Left ventricle myocardium inferior (tissue), 1 donor: ENCODE measurements at places on chromosomes 13 and 19.

DNA sequence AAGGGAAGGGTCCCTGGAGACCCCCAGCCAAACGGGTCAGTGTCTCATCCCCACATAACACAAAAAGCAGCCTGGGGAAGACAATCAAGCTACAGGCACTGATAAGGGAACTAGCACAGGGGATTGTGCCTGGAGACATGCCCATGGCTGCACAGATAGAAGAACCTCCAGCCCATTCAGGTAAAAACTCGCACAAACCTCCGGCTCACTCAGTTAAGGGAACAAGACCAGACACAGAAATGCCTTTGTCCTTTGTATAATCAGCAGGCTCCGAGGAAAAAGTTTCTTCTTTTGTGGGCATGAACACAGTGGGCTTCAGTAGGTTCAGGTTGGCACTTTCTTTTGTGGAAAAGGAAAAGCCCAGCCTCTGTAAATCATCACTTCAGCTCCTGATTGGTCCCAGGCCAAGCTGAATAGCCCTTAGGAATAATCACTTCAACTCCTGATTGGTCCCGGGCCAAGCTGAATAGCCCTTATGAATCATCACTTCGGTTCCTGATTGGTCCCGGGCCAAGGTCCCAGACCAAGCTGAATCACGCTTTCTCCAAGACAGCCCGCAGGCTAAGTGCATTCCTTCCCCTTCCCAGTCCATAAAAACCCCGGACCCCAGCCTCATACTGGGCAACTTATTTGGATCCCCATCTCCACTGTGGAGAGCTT lies 5.0 kb upstream of the ZNF230 start:
- no peak for DNase-seq

GRCh38 chr13:35496006-35496405 lies 19.5 kb upstream of the MAB21L1 start:
- no peak for DNase-seq

DNA sequence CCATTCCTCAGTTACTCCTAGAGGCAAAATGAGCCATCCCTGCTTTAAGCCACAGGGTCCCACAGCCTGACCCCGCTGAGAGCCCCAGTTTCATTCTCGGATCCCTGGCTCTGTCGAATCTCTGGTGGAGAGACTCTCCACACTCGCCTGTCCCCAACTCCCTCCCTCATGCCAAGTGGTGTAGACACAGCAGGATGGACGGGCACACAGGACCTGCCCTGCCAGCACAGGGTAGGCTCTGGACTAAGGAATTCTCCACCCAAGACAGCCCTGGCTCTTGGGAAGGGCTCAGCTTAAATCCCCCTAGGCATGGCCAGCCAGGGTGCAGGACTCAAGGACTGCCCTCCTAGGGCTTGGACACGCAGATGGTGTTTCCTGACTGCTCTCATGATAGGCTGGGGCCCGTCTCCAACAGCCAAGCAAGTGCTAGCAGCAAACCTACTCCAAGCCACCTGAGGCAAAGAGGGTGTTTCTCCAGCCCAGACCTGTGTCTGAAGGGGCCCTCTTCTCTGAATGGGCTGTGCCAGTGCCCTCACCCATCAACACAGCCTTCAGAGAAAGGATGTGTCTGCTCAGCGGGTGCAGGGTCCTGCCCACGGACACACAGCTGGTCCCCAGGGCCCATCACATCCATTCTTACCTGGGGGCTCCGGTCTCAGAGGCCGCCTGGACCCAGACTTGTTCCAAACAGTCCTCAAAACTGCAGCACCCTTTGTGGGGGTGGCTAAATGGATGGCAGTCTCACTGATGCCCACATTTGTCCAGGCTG lies 65.3 kb downstream of the PEPD start:
- DNase-seq: no peak

- DNase-seq: no peak
Observed at GRCh38 chr19:31505596-31505910, 156.3 kb upstream of the TSHZ3 start.

DNA sequence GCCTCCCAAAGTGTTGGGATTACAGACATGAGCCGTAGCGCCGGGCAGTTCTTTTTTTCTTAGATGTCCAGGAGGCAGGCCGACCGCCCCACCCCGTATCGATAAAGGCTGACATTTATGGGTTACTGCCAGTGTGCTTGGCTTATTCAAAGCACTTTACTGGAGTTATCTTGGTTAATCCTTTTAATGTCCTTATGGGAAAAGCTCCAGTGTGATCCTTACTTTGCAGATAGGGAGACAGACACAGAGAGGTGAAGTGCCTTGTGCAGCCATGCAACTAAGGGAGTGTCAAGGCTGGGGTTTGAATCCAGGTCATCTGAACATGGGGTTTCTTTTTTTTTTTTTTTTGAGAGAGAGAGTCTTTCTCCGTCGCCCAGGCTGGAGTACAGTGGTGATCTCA lies 19.2 kb downstream of the NCAN start:
- no peak for DNase-seq

- no peak for DNase-seq
Observed at GRCh38 chr13:29817604-29818378, 32.6 kb downstream of the UBL3 start.

- DNase-seq: no peak
Observed at GRCh38 chr13:33904431-33904830, 86.5 kb downstream of the RFC3 start.

- no peak for DNase-seq
Observed at GRCh38 chr19:18279266-18279515, 2.2 kb downstream of the JUND start.

- no peak for DNase-seq
Observed at GRCh38 chr19:42198676-42199439, 18.6 kb downstream of the DEDD2 start.

DNA sequence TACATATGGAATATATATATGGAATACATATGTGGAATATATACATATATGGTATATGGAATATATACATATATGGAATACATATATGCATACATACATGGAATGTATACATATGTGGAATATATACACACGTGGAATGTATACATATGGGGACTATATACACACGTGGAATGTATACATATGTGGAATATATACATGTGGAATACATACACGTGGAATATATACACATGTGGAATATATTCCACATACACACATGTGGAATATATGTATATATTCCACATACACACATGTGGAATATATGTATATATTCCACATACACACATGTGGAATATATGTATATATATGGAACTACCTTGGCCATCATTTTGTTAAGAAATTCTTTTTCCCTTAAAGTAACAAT lies 31.1 kb downstream of the ZNF571 start:
- no peak for DNase-seq

GRCh38 chr19:16628984-16629691 lies 1.1 kb upstream of the MED26 start:
- DNase-seq: peak; percentile 37

- DNase-seq: peak; percentile 52
Observed at GRCh38 chr19:18173054-18173571, 500 bp upstream of the IFI30 start.

GRCh38 chr13:78785764-78786163 lies 126.8 kb upstream of the OBI1 start:
- no peak for DNase-seq

- no peak for DNase-seq
Observed at GRCh38 chr19:23512151-23512925, 117.1 kb upstream of the ZNF91 start.

- no peak for DNase-seq
Observed at GRCh38 chr13:79722885-79723445, 242.0 kb downstream of the NDFIP2 start.

DNA sequence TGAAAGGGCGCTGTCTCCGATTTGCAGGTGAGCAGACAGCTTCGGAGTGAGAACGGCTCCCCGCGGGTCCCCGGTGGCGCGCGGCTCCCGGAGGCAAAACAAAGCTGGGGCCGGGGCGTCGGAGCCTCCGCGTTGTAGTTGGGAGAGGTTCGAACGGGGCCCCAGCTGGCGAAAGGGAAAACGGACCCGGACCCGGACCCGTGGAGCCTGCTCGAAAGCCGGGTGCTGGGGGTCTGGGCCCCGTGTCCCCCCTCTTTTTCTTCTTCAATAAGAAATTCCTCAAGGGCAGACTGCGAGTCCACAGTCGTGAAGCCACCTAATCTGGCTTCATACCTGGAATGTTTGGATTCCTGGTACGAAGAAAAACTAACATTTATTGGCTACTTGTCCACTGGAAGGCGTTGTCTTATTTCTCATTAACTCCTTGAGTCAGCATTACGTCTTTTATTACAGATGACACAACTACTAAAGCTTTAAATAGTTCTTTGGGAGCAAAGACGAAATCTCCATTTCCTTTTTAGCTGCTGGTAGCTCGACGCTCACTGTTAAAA lies 632 bp upstream of the MTIF3 start:
- peak; percentile 42 for DNase-seq

GRCh38 chr13:77429320-77430142 lies 102.6 kb upstream of the MYCBP2 start:
- no peak for DNase-seq

DNA sequence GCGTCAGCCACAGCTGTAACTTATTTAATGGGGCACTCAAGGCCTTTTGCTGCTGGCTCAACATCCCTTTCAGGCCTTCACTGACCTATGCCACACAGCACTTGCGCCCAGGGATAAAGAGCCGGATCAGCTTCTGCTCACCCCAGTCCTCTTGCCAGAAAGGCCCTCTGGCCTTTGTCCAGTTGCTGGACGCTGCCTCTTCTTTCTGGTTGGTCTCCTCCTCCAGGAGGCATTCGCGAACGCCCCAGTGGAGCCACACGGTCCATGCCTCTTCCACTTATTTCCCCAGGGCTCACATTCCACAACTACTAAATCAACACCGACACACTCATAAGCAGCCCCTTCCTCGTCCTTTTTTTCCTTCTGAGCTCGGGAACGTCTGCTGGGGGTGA lies 3.7 kb upstream of the ZNF329 start:
- peak; percentile 34 for DNase-seq

GRCh38 chr19:49339301-49340068 lies 4.3 kb downstream of the CD37 start:
- DNase-seq: peak; percentile 90

DNA sequence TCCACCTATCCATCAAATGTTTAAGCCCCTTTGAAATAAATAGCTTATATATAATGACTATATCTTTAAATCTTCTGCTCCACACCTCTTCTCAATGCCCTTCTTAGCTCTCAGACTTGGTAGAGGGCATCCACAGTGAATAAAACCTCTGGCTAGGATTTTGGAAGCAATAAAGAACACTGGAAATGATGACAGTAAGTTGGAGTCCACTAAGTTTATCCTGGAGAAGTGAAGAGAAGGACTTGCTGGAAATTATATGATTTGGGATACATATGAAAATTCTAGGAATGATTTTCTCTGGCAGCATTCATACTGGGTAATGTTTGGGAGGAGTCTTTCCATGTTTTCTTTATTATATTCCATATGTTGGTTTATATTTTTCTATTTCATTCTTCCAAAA lies 133.5 kb upstream of the KL start:
- DNase-seq: no peak

- no peak for DNase-seq
Observed at GRCh38 chr19:46197314-46198070, 32.0 kb upstream of the IGFL1 start.

GRCh38 chr13:23672616-23673015 lies 102.4 kb downstream of the TNFRSF19 start:
- DNase-seq: no peak

GRCh38 chr13:97348569-97349100 lies 85.3 kb upstream of the RAP2A start:
- DNase-seq: no peak

- DNase-seq: no peak
Observed at GRCh38 chr19:907183-907853, 5.7 kb downstream of the R3HDM4 start.

DNA sequence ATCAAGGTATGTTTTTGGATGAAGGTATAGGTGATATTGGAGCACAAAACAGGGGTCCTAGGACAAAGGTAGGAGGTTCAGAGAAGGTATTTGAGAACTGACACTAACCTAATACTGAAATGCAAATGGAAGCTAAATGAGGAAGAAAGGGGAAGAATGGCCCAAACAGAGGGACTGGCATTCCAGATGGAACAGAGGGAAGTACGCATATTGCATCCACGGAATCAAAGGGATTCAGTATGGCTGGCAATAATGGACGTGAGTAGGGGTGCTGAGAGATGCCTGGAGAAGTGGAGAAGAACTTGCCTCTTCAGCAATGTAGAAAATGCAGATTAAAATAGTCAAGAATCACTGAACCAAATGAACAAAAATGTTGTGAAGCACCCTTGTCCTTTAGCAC lies 283.5 kb upstream of the DACH1 start:
- DNase-seq: no peak

DNA sequence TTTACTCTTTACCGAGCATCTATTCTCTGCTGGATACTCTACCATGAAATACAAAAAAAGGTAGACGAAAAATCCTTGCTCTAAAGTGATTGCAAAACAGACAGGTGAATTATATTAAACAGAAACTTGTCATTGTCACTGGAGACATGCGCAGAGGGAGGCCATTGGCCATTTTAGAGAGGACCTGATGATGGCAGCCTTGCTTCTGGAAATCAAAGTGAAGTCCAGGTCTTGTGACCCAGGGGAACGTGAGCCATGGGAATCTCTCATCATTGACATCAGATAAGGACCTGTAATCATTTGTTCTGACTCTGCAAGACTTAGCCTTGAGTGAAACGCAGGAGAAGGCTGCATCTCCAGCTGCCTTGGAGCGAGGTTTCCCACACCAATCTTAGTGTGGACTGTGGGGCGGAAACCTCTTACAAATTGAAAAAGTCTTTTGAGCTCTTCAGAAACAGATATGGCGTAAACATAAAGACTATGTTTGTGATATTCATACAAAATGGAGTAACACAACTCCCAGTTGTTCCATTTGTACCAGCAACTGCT lies 16.8 kb upstream of the SLC46A3 start:
- no peak for DNase-seq

GRCh38 chr19:47994209-47994802 lies at the start of gene ELSPBP1:
TSS of gene ELSPBP1 (plus strand) at chr19:47994632. CDS start at chr19:48008668, 14,036 bp downstream.
- DNase-seq: no peak
